Astrocyte (in vitro differentiated cells and primary cell): ENCODE measurements at places on chromosomes 6 and 20. TPM values are rescaled to one million over a fixed set of nuclear protein-coding genes. Genes with fewer than 3 reads are reported as not detected.
A peak's percentile ranks its signal among the peaks of the same experiment; 100 is the strongest.

DNA sequence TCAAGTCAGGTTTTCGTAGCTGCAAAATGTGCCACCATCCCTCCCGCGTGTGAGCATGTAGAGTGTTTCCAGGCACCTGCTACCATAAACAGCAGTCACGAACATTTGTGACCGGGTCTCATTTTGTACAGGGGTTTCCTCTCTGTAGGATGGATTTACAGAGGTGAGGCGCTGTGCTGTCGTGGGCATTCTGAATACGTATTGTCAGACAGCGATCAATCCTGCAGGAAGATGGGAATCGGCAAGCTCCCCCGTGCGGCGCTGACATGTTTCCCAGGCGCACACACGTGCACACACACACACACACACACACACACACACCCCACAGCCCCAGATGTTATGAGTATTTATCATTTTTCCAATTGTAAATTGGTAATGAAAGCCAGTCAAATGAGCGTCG lies 15.8 kb downstream of the ANKRD60 start:
- DNase-seq, result no peak

Gene PI16
- total RNA-seq, result not detected in 2 replicates

GRCh38 chr6:22141241-22141745 lies 155.5 kb downstream of the PRL start:
- peak; percentile 74 for DNase-seq

GRCh38 chr20:62876902-62877816 lies 15.5 kb upstream of the TCFL5 start:
- DNase-seq, result no peak

DNA sequence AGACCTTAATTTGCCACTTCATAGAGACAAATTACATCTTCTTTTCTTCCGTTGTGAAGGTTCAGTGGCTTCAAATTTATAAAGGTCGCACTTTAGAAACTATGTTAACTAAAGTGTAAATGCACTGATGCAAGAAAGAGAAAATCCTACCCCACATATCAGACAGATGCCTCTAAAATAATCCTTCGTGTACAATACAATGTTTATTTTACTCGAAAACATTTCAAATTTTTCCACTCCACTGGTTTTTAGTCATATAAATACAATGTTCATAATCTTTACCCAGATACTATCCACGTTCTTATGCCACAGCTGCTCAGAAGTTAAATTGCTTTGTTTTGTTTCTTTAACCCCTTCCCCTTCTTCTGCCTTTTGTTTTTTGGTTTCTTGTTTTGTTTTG lies 140.3 kb upstream of the LAMP5 start:
- peak; percentile 48 for DNase-seq

DNA sequence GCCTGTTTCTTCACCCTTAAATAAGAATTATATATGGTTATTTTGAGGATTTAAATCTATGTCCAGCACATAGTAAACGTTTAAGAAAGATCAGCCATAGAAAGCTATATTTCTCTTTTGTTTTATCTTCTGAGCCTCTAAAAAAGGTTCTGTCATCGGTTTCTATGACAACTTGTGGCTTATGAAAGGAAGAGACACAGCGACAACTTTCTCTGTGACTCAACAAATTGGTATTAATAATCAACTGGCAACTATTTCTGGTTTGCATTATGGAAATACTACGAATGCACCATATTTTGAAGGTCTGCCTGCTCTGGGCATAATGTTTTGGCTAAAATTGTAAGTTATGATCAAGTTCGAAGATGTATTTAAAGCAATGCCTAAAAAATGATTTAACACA lies 751.0 kb downstream of the CD109 start:
- no peak for DNase-seq

DNA sequence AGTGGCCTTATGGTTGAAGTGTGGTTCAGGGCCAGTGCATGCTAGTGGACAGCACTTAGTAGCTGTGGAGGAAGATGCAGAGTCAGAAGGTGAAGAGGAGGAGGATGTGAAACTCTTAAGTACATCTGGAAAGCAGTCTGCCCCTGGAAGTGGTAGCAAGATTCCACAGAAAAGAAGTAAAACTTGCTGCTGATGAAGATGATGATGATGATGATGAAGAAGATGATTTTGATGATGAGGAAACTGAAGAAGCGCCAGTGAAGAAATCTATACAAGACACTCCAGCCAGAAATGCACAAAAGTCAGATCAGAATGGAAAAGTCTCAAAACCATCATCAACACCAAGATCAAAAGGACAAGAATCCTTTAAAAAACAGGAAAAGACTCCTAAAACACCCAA lies 28.9 kb downstream of the MDFI start:
- no peak for DNase-seq

GRCh38 chr20:58584051-58584824 lies 66.8 kb upstream of the STX16 start:
- DNase-seq, result no peak

GRCh38 chr6:168916576-168917211 lies 337.0 kb downstream of the THBS2 start:
- DNase-seq, result peak; percentile 31

GRCh38 chr6:169101981-169102380 lies 151.7 kb downstream of the THBS2 start:
- peak; percentile 44 for DNase-seq

DNA sequence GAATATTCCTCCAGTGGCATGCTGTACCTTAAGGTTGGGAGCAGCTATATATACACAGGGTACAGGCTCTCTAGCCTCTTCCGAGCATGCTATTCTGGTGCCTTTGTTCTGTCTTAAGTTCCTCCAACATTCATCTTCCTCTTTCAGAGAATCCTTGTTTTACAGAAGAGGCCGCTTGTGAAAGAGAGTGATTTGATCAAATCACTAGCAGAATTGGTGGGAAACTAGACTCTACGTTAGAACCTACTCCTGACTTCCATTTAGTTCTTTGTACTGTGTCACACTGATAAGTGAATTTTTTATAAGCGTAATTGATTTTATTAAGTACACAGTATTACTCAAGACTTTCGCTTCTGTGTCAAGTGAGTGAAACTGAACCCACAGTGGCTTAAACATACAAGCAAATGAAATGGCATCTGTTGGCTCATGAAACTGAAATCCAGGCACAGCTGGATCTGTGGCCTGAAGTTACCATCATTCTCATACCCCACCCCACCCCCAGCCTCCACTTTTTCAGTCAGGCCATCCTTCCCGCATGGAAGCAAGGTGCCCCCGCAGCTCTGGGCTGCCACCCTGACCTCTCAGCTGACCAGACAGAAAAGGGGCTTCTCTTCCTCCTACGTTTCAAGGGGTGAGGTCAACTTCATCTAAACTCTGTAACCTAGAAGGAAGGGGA lies 102.3 kb downstream of the RPP40 start:
- no peak for DNase-seq

DNA sequence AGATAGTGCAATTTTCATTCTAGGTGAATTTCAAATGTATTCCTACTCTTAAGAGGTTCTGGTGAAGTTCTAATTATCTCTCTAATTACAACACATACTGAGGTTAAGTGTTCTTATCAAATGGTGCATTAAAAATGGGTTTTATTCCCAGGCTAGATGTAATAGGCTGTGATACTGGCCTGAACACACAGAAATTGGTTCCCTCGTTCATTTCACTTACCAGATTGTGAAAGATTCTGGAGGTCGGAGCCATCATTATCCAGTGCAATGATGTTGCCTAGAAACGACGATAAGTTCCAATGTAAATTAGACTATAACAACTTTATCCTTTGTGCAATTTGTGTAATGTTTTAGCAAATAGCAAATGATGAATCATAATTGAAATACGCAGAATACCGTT lies 172.6 kb upstream of the SOX4 start:
- no peak for DNase-seq

DNA sequence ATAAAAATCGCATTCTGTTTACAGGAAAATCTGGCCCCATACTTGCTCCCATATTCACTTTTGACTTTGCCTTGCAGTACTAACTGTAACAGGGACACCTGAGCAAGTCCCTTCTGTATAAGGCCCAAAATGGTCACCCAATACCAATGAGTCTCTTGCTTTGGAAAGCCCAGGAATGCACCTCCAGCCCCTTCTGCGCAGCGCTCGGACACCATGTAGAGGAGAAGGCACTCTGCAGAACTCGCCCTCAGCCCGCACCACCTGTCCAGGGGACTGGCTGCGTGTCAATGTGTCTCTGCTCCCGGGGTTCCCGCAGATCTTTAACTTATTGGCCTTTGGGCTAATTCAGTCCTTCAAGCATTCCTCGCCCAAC lies 746 bp upstream of the PRND start:
- no peak for DNase-seq

Gene PNPLA1
- not detected in 2 replicates for total RNA-seq

Gene OTOR
- not detected in 2 replicates for total RNA-seq

Gene THEMIS
- 0.07 TPM in 1 of 2 replicates, not detected in the other for total RNA-seq

- DNase-seq, result no peak
These were observed 17.6 kb upstream of the SNAI1 start for GRCh38 chr20:49964964-49965780.

Gene KCNK15
- 0.14 and 0.17 TPM in 2 replicates for total RNA-seq

Gene RPS6KA2
- total RNA-seq, result 33.5 and 38.8 TPM in 2 replicates

GRCh38 chr6:53287336-53288225 lies 61.2 kb downstream of the ELOVL5 start:
- DNase-seq, result no peak

Gene CLPSL2
- not detected in 2 replicates for total RNA-seq

Gene BMP2
- total RNA-seq, result 4.7 and 9.2 TPM in 2 replicates

DNA sequence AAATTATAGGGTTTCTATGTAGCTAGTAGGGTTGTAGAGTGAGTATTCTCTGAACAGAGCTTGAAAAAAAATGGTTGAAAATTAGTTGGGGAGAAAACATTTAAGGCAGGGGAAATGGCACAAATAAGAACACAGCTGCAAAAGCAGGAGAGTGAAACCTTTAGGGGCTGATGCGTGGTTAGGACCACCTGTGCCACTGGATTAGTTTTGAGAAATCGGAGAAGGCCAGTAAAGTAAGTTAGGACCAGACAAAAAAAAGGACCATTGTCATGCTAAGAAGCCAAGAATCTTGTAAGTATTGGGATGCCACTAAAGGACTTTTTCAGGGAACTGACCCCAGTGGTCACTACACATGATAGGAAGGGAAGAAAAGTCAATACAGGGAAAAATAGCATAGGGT lies 9.4 kb downstream of the PLAGL1 start:
- DNase-seq, result no peak

Gene SLC26A8
- not detected in 2 replicates for total RNA-seq

GRCh38 chr20:38402816-38403215 lies 32.3 kb downstream of the SNHG17 start:
- no peak for DNase-seq

DNA sequence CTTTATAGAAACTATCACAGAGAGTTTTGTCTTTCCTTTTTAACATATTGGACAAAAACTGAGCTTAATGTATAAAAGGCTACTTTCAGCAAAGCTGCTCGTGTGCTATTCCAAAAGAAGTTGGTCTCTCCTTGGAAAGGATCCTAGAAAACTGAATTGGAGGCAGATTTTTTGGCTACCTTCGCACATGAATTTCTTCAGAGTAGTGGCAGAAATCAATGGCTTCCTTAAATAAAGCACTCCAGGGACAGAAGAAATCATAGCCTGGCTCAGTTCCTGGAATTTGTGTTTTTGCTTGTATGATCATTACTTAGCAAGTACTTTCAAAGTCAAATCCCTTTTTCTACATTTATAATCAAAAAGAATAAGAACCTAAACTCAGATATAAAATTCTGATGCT lies 780.3 kb downstream of the PHF3 start:
- DNase-seq, result no peak

DNA sequence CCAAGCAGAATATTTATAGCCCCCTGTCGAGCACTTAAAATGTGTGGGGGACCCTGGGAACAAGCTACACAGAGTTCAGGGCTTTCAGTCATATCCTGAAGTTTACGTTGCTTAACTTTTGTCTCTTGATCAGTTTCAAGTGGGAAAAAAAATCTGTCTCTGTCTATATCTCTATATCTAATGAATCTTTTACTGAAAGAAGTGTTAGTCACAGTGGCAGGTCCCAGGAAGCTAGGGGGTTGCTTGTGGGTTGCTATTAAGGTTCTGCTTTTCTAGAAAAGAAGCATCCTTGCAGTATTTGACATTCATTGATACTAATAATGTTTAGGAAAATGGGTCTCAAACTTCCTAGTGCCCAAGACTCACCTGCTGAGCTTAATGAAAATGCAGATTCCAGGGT lies 76.7 kb upstream of the CLDN20 start:
- DNase-seq, result peak; percentile 27

Gene MEP1A
- total RNA-seq, result not detected in 2 replicates

DNA sequence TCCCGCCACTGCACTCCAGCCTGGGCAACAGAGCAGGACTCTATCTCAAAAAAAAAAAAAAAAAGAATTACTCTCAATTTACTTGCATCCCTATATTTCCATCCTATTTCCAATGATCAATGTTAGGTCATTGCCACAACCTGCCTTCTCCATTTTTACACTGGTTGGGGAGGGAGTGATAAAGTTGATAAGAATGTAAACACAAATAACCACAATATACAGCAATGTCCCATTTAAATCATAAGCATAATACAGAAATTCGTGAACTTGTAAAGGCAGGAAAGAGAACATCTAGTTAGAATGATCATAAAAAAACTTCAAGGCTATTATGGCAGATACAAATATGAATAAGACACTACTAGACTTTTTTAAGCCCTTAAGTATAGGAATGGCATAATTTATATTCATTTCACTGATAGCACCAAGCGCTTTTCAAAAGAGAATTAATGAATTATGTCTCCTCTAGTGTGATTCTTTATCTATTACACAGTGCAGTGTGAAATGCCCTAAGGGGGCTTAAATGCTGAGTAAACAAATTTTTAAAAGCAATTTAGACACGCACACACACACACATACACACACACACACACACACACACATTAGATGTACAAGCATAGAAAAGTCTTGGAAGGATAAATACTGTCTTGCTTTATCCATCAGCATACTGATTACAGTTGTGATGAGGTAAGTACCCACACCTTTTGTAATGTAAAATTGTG lies 33.5 kb upstream of the RAB23 start:
- DNase-seq, result no peak

- DNase-seq, result no peak
These were observed 184.3 kb upstream of the CST7 start for GRCh38 chr20:24764794-24765202.

Gene LPA
- not detected in 2 replicates for total RNA-seq

Gene PGC
- not detected in 2 replicates for total RNA-seq

- DNase-seq, result peak; percentile 84
These were observed 19.0 kb downstream of the HECA start for GRCh38 chr6:139153855-139154254.

Gene HUS1B
- total RNA-seq, result 1.3 and 1.6 TPM in 2 replicates

GRCh38 chr6:151385177-151385576 lies 6.2 kb downstream of the ZBTB2 start:
- no peak for DNase-seq

DNA sequence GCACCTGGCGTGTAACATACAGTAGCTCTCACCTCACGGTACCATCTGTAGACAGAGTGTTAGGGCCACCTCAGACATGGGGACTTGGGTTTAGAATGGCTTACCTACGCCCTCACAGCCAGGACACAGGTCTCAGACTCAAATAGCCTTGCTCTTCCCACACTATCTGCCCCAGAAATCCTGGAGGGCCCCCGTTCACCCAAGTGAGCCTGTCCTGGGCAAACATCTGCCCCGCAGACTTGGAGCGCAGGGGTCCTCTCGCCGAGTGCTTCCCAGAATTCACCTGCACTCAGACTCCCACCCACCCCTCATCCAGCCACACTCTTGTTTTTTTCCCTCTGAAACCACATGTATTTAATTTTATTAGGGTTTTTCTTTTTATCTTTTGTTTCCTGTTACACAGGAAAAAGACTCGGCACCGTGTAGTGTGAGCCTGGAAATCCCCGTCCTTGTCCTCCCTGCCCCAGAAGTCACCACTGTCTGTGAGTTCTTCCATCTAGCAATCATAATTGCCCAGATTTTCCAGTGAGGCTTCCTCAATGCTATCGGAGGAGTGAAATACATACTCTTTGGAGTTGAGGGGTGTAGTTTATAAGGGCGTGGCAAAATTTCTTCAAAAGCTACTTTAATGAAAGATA lies 17.1 kb upstream of the MAP1LC3A start:
- DNase-seq, result no peak
